ENCODE measurements at places on chromosomes 2 and 18.

DNA sequence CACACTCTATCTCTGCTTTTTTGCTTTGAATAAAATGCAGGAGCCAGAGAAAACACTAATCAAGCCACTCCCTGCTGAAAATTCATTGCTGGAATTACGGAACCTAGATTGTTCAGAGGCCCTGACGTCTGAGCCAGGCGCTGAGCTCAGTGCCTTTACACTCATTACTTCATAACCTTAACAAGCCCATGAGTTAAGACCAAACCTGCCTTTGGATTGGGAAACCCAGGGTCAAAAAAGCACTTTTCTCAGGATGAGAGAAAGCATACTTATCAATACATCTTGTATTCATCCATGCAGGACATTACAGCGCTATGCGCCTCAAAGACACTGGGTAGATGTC is 762 bp downstream of the INO80C start:
- peak; percentile 10 for DNase-seq

GRCh38 chr2:155368934-155369333 is 670.4 kb downstream of the KCNJ3 start:
- no peak for DNase-seq

GRCh38 chr2:213221957-213222356 is 62.3 kb upstream of the SPAG16 start:
- DNase-seq = no peak

DNA sequence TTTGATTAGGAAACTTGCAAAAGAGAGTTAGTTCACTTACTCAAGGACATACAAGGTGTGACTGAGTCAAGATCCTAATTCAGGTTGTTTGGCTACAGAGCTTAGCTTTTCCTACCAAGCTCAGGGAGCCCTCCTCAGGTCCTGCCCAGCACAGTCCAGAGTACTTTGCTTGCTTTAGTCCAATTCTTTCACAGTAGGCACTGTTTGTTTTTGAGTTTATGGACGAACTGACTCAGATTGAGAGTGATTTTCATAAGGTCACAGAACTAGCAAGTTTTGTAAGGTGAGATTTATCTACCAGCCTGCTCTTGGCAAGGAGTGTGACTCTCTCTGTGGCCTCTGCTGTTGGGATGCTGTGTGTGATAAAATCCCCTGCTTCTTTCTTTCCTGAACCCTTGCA is 310.5 kb downstream of the PTPRM start:
- DNase-seq = no peak

GRCh38 chr2:54672590-54673456 is 50.6 kb upstream of the EML6 start:
- no peak for DNase-seq
